ENCODE measurements at places on chromosomes 7 and 10.
A peak's percentile ranks its signal among the peaks of the same experiment; 100 is the strongest.

DNA sequence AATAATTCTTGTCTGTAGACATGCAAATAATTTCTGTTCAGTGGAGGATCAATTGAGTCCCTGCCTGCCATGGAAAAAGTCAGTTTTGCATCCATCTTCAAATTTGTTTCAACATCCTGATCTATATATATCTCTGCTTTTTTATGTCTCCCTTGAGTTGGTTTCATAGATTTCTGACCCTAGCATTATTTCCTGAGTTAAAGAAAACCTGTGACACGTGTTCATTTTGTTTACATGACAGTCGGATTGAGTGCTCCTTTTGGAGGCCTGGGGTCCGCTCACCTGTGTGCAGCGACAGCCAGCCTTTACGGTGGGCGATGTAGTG, 674 bp downstream of the MRPS24 start:
- no peak for DNase-seq

DNA sequence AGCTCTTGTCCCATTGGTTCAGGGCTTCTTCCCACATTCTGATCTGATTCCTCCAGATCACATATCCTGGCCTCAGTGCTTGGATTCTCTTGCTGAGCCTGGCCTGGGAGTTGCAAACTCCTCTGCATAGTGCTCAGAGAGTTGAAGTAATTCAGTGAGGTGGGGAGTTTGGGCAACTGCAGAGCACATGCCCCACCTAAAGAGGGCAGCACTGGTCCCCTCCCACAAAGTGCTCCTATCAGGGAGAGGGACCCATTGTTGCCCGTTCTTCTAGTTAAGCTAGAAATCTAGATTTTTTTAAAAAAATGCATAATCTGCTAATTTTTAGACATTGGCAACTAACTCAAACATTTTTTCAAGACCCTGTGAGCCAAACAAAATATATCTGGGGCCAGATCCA, 45.1 kb downstream of the CHN2 start:
- DNase-seq: no peak

DNA sequence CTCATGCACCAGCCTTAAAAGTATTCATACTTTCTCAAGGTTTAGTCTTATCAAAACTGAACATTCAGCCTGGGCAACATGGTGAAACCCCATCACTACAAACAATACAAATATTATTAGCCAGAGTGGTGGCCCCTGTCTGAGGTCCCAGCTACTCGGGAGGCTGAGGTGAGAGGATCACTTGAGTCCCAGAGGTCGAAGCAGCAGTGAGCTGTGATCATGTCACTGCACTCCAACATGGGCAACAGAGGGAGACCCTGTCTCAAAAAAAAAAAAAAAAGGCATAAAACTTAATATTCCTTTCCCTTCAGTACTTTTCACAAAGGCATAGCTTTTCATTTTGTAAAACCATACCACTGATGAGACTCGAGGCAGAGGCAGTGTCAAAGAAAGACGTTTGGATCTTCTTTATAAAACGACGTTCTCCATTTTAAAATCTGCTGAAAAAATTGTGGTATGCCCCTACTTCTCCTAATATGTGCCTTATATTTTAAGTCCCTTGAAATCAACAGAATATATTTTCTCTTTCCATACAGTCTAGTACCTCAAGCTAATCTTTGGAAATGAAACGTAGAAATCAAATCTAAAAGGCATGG, 1.9 kb downstream of the NSUN6 start:
- DNase-seq: no peak

DNA sequence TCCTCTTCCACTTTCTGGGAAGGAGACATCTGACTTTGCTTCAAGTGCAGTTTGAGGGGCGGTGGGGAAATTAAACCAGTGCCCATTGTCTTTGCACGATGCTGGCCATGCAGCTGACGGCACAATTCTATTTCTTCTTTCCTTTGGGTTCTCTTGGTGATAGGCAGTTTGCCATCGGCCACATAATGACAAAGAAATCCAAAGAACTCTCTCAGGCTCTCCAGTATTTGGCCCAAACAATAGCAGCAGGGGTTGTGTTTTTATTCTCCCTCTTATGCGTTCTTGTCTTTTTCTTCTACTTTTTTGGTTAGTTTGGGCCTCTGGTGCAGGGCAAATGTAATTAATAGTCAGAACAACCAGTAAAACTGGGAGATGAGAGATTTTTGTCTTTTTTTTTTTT, 147.0 kb downstream of the EMX2 start:
- DNase-seq: no peak

GRCh38 chr7:3065724-3066143, 22.1 kb upstream of the CARD11 start:
- peak; percentile 18 for DNase-seq

DNA sequence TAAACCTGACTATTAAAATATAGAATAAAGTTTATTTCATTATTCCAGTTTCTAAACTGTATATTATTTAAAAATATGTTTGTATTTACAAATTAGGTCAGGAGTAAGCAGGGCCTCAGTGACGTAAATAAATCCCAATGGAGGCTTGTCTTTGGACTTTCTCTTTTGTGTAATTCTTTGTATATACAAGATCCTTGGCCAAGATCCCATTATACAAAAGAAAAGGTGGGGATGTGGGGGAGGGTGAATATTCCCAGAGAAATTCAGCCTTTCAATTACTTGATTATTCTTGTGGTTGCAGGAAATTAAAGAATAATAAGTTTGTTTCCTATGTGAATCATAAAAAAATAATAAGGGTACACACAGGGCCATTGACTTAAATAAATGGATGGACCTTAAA, 178.7 kb upstream of the PRPS1L1 start:
- DNase-seq: no peak

- DNase-seq: no peak
Observed at GRCh38 chr7:127920787-127921438, 110.3 kb downstream of the LRRC4 start.

- no peak for DNase-seq
Observed at GRCh38 chr7:130995252-130996081, 261.5 kb upstream of the KLF14 start.

DNA sequence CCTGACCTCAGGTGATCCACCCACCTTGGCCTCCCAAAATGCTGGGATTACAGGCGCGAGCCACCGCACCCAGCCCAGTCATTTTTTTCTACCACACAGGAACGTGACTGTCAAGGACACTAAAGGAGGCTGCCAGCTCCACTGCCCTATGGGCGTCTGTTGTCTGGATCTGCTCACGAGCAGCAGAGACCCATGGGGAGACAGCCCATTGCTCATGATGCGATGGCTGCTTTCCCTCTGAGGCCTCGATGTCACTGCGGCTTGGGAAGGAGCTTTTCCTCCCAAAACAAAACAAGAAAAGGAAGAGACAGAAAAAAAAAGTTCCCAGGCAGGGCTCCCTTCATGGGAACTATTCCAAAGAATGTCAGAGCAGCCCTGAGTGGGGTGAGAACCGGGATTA, 70.5 kb downstream of the DENND2A start:
- no peak for DNase-seq

GRCh38 chr10:117541909-117542705, 439 bp upstream of the EMX2 start:
- no peak for DNase-seq

- no peak for DNase-seq
Observed at GRCh38 chr7:132750096-132750495, 173.8 kb upstream of the PLXNA4 start.

Data from NCI-H460 (cell line).